ENCODE measurements at places on chromosomes 4 and X.
A peak's percentile ranks its signal among the peaks of the same experiment; 100 is the strongest.

GRCh38 chr4:133621628-133622027, 472.5 kb downstream of the PCDH10 start:
- H3K27ac ChIP-seq = no peak overlapping the region
- no peaks in the 10 kb centered on the region for H3K36me3 ChIP-seq
- peaks cover 5% of the 10 kb centered on the region for H3K4me1 ChIP-seq

GRCh38 chr4:128123036-128123435, 61.9 kb downstream of the LARP1B start:
- no peak for DNase-seq
- H3K4me3 ChIP-seq = no peak overlapping the region
- no peaks in the 10 kb centered on the region for H3K4me1 ChIP-seq
- H3K36me3 ChIP-seq = no peaks in the 10 kb centered on the region

GRCh38 chr4:90165883-90166282, 38.7 kb downstream of the CCSER1 start:
- no peak overlapping the region for H3K27ac ChIP-seq
- H3K27me3 ChIP-seq = no peaks in the 10 kb centered on the region
- no peak for DNase-seq
- no peak overlapping the region for H3K4me3 ChIP-seq
- H3K36me3 ChIP-seq = no peaks in the 10 kb centered on the region
- no peaks in the 10 kb centered on the region for H3K4me1 ChIP-seq

DNA sequence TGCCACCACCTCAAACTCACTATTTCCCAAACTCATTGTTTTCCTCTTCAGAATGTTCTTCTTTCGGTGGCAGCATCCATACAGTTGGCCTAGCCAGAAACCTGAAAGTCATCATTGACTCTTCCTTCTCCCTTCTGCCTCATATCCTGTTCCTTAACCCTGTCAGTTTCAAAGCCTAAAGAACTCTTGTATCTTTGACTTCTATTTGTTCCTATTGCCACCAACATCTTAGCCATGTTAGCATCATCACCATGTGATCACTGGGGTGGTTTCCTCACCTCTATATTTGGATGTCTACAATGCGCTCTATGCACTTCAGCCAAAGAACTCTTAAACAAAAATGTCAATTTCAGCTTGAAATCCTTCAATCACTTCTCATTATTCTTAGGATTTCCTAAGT, 29.0 kb downstream of the DDX60L start:
- no peak overlapping the region for H3K27ac ChIP-seq
- H3K36me3 ChIP-seq = no peaks in the 10 kb centered on the region
- H3K27me3 ChIP-seq = no peaks in the 10 kb centered on the region

DNA sequence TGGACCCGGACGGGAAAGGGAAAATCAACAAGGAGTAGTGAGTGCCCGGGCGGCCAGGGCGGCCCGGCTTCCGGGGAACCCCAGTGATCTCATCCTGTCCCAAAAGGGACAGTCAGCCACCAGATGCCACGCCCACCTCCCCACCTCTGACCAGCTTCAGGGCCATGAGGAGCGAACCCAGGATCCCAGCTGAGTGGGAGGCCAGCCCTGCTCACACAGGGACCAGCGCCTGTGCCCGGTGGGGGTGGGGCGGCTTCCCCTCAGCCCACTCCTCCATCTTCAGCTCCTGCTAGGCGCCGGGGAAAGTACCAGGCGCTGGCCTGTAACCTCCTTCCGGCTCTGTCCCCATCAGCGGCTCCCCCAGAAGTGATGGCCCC, 6.2 kb downstream of the MYL5 start:
- H3K4me3 ChIP-seq = no peak overlapping the region
- no peaks in the 10 kb centered on the region for H3K27me3 ChIP-seq
- no peak overlapping the region for H3K27ac ChIP-seq
- no peaks in the 10 kb centered on the region for H3K36me3 ChIP-seq

DNA sequence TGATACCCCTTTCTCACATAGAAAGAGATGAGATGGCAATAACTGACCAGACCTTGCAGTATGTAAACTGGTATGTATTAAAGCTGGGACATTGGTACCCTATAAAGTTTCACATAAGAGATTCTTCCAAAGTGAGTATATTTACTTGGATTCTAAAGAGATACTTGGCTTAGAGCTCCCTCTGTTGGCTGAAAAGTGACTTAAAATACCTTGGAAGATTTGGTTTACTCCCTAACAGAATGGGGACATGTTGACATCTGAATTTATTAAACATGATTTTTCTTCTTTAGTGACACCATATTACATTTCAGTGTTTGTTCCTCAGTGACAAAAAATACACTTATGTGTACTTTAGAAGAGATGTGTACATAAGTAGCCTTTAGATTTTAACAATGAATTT, 47.9 kb upstream of the RGN start:
- no peak overlapping the region for H3K4me3 ChIP-seq
- DNase-seq = no peak
- H3K36me3 ChIP-seq = peaks cover 5% of the 10 kb centered on the region
- H3K27ac ChIP-seq = no peak overlapping the region

DNA sequence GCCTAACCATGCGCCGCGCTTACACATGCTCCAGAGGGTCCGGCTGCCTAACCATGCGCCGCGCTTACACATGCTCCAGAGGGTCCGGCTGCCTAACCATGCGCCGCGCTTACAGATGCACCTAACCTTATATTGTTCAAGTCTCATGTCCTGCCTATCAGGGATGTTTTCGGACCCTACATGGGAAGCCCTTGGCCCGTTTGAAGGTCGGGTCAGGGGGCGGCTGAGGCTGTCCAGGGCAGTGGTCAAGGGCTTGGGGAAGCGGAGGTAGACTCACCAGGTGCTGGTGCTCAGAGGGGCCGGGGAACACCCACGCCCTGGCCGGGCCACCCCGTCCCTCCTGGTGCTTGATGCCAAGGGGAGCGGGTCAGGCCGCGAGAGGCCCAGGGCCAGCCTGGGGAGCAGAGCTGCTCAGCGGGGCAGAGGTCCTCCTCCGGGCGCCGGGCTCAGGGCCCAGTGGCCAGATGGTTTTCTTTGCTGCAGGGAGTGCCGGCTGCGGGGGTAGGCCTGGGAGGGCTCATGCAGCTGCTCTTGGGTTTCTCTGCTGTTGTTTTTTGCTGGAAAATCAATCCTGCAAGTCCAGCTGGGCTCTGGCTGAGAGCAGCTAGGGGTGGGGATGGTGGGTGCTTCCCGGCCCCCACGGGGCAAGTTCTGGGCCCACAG, 35.4 kb upstream of the SPON2 start:
- no peaks in the 10 kb centered on the region for H3K27me3 ChIP-seq
- no peak overlapping the region for H3K4me3 ChIP-seq
- H3K36me3 ChIP-seq = no peaks in the 10 kb centered on the region

DNA sequence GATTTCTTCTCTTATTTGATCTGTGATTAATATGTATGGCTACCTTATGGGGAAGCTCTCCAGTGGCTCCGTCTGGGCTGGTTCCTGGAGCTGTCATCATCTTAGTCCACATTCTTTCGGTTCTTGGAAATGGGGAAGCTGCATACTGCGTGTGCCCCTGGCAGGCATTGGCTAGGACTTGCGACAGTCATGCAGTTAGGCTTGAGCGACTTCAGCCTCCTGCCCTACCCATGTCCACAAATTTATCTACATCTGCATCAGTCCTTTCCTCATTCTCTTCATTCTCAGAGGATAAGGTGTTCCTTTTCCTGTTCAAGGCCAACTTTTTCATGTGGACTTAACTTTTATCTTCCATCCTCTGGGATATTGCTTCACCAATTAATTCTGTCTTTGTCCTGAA, 214.2 kb downstream of the RELL1 start:
- peaks cover 11% of the 10 kb centered on the region for H3K4me1 ChIP-seq
- H3K36me3 ChIP-seq = no peaks in the 10 kb centered on the region
- peak; percentile 24 for DNase-seq

DNA sequence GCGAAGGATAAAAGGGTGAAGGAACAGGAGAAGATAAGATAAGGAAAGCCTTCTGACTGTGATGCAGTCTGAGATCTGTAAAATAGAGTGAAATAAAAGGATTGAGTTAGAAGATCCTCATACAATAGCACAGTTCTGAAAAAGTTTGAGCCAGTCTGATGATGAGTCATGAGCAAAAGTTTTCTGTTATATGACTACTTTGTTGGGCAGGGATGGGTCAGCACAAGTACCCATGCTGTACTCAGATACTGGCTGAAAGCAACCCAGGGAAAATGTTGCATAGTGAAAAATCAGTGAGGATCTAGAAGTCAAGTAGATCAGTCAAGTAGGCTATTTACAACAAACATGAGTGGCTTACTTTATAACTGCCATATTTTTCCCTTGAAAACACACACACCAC, 253.5 kb downstream of the PCDH10 start:
- no peaks in the 10 kb centered on the region for H3K4me1 ChIP-seq
- H3K36me3 ChIP-seq = no peaks in the 10 kb centered on the region
- no peak overlapping the region for H3K4me3 ChIP-seq
- no peak overlapping the region for H3K27ac ChIP-seq

DNA sequence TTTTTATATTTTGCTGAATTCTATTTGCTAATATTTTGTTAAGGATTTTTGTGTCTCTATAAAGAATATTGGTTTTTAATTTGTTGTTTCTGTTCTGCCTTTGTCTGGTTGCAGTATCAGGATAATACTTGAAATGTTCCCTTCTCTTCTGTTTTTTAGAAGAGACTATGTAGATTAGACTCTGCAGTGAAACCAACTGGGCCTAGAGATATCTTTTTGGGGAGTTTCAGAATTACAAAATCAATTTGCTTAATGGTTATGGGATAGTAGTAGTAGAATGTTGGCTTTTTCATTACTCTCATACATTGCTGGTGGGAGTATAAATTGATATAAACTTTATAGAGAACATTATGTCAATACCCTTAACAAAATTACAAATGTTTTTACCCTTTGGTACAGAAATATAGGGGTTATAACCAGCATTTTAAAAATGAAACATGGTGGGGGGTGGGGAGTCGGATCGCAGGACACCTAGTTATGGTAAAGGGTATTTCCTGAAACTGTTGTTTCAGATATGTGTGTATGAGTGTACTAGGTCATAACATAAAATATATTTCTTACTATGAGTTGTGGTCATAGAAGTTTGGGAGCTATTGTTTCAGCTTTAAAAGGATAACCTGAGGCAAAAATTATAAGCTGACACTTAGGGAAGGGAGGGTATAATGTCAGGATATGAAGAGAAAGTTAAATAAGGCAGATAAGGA, 29.0 kb downstream of the CLOCK start:
- no peak overlapping the region for H3K4me3 ChIP-seq
- H3K4me1 ChIP-seq = no peaks in the 10 kb centered on the region
- H3K27ac ChIP-seq = no peak overlapping the region
- H3K36me3 ChIP-seq = no peaks in the 10 kb centered on the region

- no peak for DNase-seq
- H3K27ac ChIP-seq = no peak overlapping the region
- no peaks in the 10 kb centered on the region for H3K4me1 ChIP-seq
- no peak overlapping the region for H3K4me3 ChIP-seq
Measured at GRCh38 chr4:16461362-16461761, 235.1 kb upstream of the TAPT1 start.

GRCh38 chr4:71974681-71975080, 57.1 kb upstream of the NPFFR2 start:
- no peaks in the 10 kb centered on the region for H3K27me3 ChIP-seq
- no peak for DNase-seq
- no peak overlapping the region for H3K27ac ChIP-seq
- no peaks in the 10 kb centered on the region for H3K36me3 ChIP-seq

DNA sequence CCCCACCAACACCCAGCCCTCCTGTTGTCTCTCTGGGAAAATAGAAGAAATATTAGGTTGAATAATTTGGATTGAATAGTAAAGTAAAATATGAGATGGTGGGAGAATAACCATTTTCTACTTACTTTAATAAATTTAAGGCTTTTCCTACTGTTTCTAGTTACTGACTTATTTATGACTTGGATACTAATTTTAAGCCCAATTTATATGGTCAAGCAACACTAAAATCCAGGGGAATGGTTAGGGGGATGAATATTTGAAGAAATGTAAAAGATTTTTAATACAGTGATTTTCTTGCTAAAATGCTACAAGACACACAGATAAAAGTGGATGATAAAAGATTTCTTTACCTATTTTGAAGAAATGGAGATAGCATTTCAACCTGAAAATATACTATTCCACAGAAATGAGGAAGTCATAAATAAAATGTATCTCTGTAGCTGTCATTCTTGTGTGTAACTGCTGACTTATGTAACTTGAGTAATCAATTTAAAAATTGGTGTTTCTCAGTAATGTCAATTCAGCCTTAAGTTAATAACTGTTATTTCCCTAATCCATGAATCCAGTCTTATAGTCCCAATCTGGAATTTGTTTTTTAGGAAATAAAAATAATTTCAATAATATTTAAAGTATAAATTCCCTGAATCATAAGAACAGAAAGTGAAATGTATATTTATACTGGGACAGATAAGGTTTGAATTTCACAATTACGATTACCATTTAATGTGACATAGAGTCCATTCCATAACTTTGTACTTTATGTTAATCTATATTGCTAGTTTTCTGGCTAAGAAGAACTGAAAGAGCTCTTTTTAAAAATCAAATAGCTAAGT, 24.3 kb upstream of the IL2 start:
- H3K27me3 ChIP-seq = no peaks in the 10 kb centered on the region
- no peak overlapping the region for H3K27ac ChIP-seq
- no peaks in the 10 kb centered on the region for H3K36me3 ChIP-seq
- DNase-seq = no peak

GRCh38 chr4:16642897-16643296, 255.5 kb downstream of the LDB2 start:
- H3K27me3 ChIP-seq = no peaks in the 10 kb centered on the region
- H3K27ac ChIP-seq = no peak overlapping the region
- no peaks in the 10 kb centered on the region for H3K36me3 ChIP-seq
- no peaks in the 10 kb centered on the region for H3K4me1 ChIP-seq
- no peak for DNase-seq
- no peak overlapping the region for H3K4me3 ChIP-seq

GRCh38 chr4:74032064-74032463, 6.4 kb downstream of the CXCL3 start:
- no peak overlapping the region for H3K27ac ChIP-seq
- no peak for DNase-seq
- H3K4me3 ChIP-seq = no peak overlapping the region
- no peaks in the 10 kb centered on the region for H3K4me1 ChIP-seq
- no peaks in the 10 kb centered on the region for H3K27me3 ChIP-seq

DNA sequence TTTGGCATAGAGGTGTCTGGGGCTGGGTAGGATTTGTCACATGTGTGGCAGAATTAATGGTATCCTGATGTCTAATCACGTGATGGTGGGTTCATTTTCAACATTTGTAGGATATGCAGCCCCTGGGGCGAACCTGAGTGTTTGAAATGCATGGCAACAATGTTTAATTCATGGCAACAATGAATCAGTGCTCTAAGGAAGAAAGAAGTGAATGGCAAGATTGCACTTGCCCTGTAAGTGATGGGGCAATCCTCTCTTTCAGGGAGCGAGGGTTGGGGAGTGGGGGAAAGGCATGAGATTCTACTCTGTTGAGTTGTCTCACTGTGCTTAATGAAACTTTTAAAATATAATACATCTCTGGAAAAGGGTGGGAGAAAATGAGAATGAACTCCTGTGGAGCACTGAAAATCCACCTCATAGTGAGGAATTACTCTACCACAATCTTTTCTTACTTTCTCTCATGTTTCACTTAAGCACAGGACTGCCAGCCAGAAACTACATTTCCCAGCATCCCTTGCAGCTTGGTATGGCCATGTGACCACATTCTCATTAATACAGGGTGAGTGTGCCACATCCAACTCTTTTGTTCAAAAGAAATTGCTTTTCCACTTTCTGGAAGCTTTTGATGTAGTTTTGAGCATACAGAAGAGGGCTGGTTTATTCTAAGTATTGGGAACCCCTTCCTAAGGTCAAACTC, 64.0 kb upstream of the PGM2 start:
- no peaks in the 10 kb centered on the region for H3K27me3 ChIP-seq
- no peak overlapping the region for H3K4me3 ChIP-seq
- H3K36me3 ChIP-seq = no peaks in the 10 kb centered on the region
- DNase-seq = no peak
